ENCODE measurements at places on chromosomes 7 and 10.

GRCh38 chr7:45973725-45974532, 52.9 kb upstream of the IGFBP3 start:
- DNase-seq: no peak
- H3K27me3 ChIP-seq: no peaks in the 10 kb centered on the region
- no peaks in the 10 kb centered on the region for H3K36me3 ChIP-seq
- H3K4me3 ChIP-seq: no peak overlapping the region
- peaks cover 7% of the 10 kb centered on the region for H3K4me1 ChIP-seq
- H3K27ac ChIP-seq: no peak overlapping the region

DNA sequence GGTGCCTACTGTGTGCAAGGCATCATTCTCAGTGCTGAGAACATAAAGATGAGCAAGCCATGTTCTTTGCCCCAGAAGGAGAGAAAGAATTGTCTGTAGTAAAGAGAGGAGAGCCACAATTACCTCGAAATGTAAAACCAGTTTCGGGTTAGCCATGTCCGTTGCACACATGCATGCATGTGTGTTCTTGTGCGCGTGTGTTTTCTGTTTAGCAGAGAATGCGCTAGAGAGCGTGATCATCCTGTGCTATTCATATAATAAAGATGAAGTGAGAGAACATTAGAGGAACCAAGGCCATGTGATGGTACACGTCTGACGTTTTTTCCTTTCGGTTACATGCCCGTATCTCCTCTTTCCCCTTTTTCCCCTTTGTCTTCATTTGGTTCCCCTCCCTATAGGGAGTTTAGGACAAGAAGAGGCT, 158.2 kb downstream of the CELF2 start:
- H3K27ac ChIP-seq: peak overlapping the region; percentile 72
- no peaks in the 10 kb centered on the region for H3K36me3 ChIP-seq
- no peak for DNase-seq

DNA sequence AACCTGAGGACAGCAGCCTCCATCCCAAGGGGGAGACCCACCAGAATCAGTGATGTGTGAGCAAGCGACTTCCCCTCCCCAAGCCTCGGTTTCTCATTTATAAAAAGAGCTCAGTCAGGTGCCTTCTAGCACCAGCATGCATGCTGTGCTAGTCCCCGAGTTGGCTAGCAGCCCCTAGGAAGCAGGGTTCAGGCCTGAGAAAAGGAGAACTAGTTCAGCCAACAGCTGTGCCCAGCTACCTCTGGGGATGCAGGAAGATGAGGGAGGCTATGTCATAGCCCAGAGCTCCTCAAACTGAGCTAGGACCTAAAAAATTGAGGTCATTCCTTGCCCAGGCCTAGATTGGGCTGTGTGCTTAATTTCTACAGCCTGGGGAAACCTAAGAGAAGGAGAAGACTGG, 13.7 kb downstream of the DRGX start:
- DNase-seq: no peak
- H3K4me1 ChIP-seq: no peaks in the 10 kb centered on the region
- H3K36me3 ChIP-seq: no peaks in the 10 kb centered on the region

DNA sequence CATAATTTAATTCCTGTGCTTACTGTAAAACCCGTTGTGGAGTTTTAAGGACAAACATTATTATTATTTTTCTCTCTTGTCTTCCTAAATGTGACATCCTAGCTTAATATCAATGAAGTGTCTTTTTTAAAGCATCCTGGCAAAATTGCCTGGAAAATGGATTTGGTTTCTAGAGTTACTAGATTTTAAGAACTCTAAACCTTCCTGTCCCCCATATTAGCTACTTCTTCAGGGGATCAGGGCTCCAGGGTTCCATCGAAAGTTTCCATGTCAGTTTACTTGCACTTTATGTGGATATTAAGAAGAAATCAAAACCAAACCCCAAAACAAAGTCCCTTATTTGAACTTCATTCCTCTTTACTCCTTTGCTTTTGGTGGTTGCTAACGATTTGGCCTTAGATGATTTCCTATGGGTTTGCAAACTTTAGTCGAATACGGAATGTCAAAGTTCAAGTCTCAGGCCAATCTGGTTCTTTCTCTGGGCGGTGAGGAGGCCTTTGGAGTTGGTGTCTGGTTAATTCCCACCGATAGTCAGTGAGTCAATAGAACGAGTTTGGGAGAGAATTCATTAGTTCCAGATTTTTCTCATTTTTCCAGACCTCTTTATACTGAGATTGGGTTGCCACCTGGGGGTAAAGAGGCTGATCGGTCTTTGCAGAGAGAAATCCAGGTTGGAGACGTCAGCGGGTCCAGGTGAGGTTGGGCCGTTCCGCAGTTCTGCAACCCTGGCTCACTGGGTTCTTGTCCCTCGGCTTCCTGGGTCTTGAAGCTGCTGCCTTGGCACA, 1.1 kb downstream of the CUX1 start:
- H3K4me1 ChIP-seq: peaks cover 8% of the 10 kb centered on the region
- H3K27me3 ChIP-seq: no peaks in the 10 kb centered on the region
- DNase-seq: no peak
- H3K4me3 ChIP-seq: no peak overlapping the region

GRCh38 chr10:103715430-103715829, 139.9 kb downstream of the SH3PXD2A start:
- no peak overlapping the region for H3K4me3 ChIP-seq
- peaks cover 28% of the 10 kb centered on the region for H3K4me1 ChIP-seq
- H3K27me3 ChIP-seq: no peaks in the 10 kb centered on the region
- peak overlapping the region; percentile 89 for H3K27ac ChIP-seq

DNA sequence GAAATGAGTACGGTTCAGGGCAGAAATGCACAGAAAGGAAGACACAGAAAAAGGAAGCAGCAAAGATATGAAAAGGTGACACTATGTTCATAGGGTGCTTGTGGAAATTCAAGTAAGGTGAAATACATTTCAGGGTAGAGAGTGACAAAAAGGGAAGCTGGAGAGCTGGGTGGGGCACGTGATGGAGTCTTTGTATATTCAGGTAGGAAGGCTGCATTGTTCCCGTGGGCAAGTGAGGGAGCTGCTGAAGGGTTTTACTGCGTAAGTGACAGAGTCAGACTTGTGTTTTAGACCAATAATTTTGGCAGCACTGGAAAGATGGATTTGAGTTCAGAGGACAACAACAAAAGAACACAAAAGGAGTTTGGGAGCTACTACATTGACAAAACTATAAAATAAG, 35.3 kb upstream of the ANK3 start:
- no peaks in the 10 kb centered on the region for H3K27me3 ChIP-seq
- no peaks in the 10 kb centered on the region for H3K36me3 ChIP-seq
- H3K27ac ChIP-seq: no peak overlapping the region
- no peak for DNase-seq

DNA sequence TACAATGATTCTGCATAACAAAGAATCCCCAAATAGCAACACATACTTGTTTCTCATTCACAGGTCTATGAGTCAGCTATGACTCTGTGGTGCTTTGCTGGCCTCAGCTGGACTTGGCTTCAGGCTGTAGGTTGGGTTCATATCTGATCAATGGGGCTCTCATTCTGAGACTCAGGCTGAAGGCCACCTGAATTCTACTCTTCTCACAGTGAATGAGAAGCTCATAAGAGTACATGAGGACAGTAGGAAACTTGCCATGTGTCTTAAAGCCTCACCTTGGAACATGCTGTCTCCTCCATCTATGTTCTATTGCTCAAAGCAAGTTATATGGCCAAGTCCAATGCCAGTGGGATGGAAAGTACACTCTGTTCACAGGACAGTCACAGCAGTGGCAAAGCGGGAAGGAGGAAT, 292.9 kb downstream of the BMPER start:
- H3K36me3 ChIP-seq: no peaks in the 10 kb centered on the region
- H3K27me3 ChIP-seq: no peaks in the 10 kb centered on the region
- no peaks in the 10 kb centered on the region for H3K4me1 ChIP-seq
- no peak overlapping the region for H3K4me3 ChIP-seq

DNA sequence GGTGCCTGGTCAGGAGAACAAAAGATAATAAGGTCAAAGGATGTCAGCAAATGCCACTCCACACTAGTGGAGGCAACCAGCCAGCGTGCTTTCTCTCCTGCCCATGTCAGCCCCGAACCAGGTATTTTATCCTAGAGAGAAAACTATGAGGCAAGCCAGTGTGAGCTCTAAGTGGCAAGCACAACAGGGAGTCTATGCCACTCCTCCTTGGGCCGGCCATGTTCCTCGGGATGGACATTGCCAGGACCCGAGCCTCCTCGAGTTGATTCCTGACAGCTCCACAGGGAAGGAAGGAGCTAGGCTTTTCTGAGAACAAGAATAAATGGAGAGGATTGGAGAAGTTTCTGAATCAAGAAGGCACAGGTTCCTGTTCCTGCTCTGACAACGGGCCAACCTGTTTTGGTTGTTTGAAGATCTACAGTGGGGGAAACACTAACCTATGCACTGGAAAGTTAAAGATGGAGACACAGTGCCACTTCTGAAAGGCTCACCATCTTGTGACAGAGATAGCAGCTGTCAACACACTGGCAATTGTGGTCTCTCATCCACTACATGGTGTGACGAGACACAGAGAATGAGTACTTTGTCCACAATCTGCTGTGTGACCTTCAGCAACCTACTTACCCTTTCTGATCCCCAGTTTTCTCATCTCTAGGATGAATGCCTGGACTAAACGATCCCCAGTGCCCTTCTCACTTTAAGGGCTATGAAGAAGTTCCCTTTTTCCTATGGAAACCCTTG, 28.8 kb downstream of the ABLIM1 start:
- peaks cover 17% of the 10 kb centered on the region for H3K27me3 ChIP-seq
- H3K36me3 ChIP-seq: no peaks in the 10 kb centered on the region
- H3K4me1 ChIP-seq: peaks cover 15% of the 10 kb centered on the region
- H3K27ac ChIP-seq: peak overlapping the region; percentile 82
- no peak overlapping the region for H3K4me3 ChIP-seq

DNA sequence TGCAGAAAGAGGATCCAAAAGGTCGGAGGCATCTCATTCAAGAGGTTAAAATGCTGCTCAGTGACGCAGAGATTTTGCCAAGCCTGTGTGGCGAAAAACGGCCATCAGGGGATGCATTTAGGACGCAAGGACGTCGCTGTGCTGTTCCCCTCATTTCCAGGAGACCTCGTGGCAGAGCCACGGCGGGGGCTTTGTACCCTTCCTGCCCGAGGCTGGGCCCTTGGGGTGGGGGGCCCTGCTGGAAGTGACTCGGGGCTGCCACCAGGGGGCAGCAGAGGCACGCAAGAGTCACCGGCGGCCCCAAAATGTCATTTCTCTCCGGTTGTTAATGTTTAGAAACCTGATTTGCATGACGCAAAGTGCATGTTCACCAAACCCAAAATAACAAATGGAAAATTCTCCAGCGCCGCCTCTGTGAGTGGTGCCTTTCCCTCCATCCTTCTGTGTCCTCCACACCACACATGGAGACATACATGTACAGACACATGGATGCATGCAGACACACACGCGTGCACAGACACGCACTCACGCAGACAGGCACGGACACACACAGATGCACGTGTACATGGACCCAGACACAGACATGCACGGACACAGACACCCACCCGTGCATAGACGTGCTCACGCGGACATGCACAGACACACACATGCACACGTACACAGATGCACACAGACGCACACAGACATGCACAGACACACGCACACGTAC, 51.0 kb upstream of the NKX6-2 start:
- no peak overlapping the region for H3K4me3 ChIP-seq
- H3K27ac ChIP-seq: no peak overlapping the region
- no peaks in the 10 kb centered on the region for H3K27me3 ChIP-seq

- H3K27ac ChIP-seq: peak overlapping the region; percentile 88
- H3K4me3 ChIP-seq: no peak overlapping the region
- DNase-seq: no peak
- peaks cover 42% of the 10 kb centered on the region for H3K4me1 ChIP-seq
- H3K27me3 ChIP-seq: no peaks in the 10 kb centered on the region
- no peaks in the 10 kb centered on the region for H3K36me3 ChIP-seq
These were observed 69.4 kb upstream of the INPP5A start for GRCh38 chr10:132468216-132468615.

GRCh38 chr7:151905353-151905752, 28.4 kb upstream of the PRKAG2 start:
- H3K36me3 ChIP-seq: no peaks in the 10 kb centered on the region
- no peak overlapping the region for H3K4me3 ChIP-seq
- H3K27ac ChIP-seq: no peak overlapping the region
- H3K27me3 ChIP-seq: peaks cover 37% of the 10 kb centered on the region
- no peaks in the 10 kb centered on the region for H3K4me1 ChIP-seq

DNA sequence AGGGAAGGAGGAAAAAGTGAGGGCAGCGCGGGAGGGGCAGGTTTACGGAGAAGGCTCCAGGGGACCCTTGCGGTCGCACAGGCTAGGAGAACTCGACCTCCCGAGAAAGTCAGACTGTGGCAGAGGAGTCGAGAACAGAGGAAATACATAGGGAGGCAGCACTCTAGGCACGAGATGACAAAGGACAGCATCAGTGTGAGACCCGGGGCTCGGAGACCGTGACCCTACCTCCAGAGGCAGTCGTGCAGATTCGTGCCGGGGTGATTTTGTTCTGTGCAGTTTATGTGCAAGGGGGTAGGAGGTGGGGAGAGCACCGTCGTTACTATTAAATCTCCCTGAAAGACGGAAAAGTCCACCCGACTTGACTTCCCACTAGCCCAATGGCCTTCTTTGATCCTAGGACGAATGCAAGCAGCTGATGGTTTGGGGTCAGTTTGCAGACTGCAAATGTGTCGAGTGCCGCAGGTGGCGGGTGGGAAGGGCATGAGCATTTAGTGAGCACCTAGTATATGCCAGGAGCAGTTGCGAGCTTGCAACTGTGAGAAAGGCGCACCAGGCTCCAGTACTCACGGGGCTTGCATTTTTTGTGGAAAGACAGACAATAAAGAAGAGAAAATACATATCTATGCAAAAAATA, 674 bp upstream of the OSBPL3 start:
- no peaks in the 10 kb centered on the region for H3K36me3 ChIP-seq
- H3K27ac ChIP-seq: peak overlapping the region; percentile 92
- no peaks in the 10 kb centered on the region for H3K27me3 ChIP-seq

DNA sequence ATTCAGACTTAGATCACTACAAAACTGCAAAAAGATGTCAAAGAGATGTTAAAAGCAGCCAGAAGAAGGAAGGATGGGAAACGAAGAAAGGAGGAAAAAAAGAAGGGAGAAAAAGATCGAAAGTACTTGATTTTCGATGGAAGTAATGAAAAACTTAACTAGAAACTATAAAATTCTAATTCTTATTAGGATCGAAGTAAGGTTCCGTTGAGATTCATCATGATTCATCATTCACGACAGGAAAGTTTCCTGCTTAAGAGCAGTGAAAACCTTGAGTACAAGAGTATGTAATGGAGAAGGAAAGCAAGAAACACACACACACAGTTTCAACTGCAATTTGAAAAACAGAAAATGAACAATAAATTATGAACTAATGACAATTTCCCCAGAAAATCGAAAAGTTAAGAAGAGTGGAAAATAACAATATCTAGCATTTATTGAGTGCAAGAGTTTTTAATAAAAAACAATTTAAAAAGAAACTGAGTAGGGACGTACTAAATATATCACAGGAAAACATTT, 1.1 kb upstream of the ING3 start:
- no peaks in the 10 kb centered on the region for H3K36me3 ChIP-seq
- peak overlapping the region; percentile 56 for H3K4me3 ChIP-seq
- H3K27me3 ChIP-seq: no peaks in the 10 kb centered on the region
- H3K4me1 ChIP-seq: peaks cover 11% of the 10 kb centered on the region

DNA sequence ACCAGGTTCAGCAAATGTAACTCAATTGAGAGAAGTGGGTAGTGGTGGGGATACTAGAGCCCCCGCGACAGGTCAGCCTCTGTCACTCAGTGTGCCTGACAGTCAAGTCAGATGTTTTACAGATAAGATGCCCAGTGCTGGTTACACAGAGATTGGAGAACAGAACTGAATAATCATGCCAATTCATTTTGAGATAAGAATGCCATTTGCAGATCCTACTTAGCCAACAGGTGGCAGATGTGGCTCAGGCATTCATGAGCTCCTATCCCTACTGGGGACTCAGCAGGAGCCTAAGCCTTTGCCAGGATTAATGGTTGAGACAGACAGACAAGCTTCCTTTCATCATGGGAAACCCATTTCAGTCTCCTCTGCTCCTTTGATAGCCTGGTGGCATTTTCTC, 137.8 kb downstream of the MAPK8 start:
- H3K4me3 ChIP-seq: no peak overlapping the region
- no peaks in the 10 kb centered on the region for H3K4me1 ChIP-seq
- no peaks in the 10 kb centered on the region for H3K27me3 ChIP-seq
- no peak for DNase-seq

Data from esophagus squamous epithelium (tissue), 5 donors.